Activated CD4-positive, alpha-beta T cell treated with anti-CD3 and anti-CD28 coated beads for 36 hours (primary cell): ENCODE measurements at places on chromosomes 3 and 15. TPM values are rescaled to one million over a fixed set of nuclear protein-coding genes. Genes with fewer than 3 reads are reported as not detected.

XYLB gene
- total RNA-seq = 5.0 TPM

SEMA7A gene
- total RNA-seq = 57.3 TPM

LARP6 gene
- total RNA-seq = 0.14 TPM

HAPLN3 gene
- total RNA-seq = 53.9 TPM

TMCC1 gene
- 14.8 TPM for total RNA-seq

GOLGA8T gene
- not detected for total RNA-seq

SOX14 gene
- not detected for total RNA-seq

CD80 gene
- 0.74 TPM for total RNA-seq

ROBO1 gene
- total RNA-seq = 2.1 TPM

XCR1 gene
- not detected for total RNA-seq

RASGRP1 gene
- 102 TPM for total RNA-seq

FSIP1 gene
- 0.25 TPM for total RNA-seq

EPHB1 gene
- total RNA-seq = 0.98 TPM

CLDN16 gene
- total RNA-seq = not detected

MCF2L2 gene
- total RNA-seq = 1.9 TPM

ACAN gene
- not detected for total RNA-seq

DNAH12 gene
- total RNA-seq = not detected
